ENCODE measurements at places on chromosomes 5 and 9. TPM values are rescaled to one million over a fixed set of nuclear protein-coding genes. Genes with fewer than 3 reads are reported as not detected.

DNA sequence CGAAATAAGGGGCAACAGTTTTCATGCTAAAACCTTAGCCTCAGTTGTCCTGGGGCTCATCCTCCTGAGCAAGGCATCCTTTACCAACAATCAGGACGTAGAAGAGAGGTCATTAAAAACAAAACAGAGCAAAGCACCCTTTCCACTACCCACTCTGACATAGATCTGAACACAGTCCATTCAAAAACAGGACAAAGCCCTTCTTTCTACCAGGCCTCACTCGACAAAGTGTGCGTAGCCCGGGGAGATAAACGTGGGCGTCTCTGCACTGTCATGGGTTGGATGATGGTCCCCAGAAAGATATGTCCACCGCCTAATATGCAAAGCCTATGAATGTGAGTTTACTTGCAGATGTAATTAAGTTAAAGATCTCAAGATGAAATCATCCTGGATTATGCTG is 60.6 kb upstream of the TAS2R1 start:
- no peak for DNase-seq

DNA sequence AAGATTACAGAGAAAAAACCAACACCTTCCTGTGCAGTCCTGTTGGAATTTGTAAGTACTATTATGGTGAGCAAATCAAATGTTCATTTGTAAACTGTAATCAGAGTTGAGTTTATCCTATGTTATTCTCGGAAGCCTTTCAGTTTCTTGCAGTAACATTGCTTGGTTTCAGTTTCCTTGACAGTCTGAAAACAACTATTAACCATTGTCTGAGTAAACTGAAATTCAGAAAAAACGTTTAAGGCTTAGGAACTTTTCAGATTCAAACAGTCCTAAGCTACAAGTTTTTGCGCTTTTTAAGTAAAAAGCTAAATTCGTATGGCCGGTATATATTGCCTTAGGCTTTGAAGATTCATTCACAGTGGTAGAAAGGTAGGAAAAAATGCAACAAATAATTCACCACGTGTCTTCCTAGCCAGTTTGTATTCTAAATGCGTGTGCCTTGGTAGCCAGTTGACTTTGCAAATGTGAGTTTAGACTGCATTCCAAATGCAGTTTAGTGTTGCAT is 2.5 kb downstream of the GPBP1 start:
- no peak for DNase-seq

DNA sequence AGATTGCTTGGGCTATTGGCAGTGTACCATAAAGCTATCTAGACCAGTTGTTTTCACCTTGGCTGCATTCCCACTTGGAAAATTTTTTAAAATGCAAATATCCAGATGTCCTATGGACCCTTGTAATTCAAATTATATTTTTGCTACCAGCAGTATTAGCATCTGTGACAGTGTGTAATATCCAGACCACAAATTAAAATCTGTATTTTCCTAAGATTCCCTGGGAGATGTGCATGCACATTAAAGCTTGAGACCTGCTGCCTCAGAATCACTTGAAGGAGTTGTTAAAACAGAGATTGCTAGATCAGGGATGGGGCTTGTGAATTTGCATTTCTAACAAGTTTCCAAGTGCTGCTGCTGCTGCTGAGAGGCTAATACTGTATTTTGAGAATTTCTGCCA is 381.2 kb upstream of the PDE4D start:
- no peak for DNase-seq

DNA sequence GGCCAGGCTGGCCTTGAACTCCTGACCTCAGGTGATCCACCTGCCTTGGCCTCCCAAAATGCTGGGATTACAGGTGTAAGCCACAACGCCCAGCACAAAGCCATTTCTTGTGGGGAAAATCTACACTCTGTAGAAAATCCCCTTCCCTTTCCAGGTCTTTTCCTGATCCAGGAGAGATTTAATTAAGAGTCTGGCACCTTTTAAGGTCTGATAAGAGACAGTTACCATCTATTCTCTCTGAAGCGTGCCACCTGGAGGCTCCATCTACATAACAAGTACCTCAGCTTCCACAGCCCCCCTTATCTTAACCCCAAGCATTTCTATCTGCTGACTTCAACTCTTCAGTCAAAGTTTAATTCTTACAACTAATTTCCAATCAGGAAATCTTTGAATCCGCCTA is 71.4 kb upstream of the CDK20 start:
- DNase-seq = no peak

DNA sequence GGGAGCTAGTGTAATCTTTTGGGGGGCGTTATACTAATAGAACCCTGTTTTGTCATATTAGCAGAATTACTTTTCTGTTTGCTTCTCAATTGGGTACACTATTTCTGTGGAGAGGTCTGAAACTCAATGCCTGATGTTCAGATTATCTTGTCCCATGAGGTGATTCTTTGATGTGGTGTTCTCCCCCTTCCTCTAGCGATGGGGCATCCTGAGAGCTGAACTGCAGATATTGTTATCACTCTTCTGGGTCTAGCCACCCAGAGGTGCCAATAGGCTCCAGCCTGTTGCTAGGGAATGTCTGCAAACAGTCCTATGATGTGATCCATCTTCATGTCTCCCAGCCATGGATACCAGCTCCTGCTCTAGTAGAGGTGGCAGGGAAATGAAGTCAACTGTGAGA is 233.1 kb upstream of the RASA1 start:
- no peak for DNase-seq

DNA sequence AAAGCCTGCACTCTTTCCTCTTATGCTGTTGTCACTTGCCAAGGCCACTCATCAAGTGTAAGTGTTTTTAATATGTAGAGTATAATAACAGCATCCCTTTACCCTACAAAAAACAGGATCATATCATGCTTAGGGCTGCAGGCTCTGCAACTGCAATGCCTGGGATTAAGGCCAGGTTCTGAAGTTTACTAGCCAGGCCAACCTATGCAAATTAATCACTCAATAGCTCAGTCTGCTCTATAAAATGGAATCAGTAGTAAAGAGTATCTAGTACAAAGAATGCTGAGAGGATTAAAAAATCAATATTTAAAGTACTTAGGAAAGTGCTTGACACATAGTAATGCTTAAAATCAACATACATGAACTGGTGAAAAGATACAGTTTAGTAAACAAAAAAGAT is 253.3 kb downstream of the EDIL3 start:
- no peak for DNase-seq

- DNase-seq = no peak
Observed at GRCh38 chr9:37243588-37244345, 123.4 kb downstream of the ZCCHC7 start.

GRCh38 chr5:32197032-32197431 is 22.9 kb upstream of the GOLPH3 start:
- no peak for DNase-seq

DNA sequence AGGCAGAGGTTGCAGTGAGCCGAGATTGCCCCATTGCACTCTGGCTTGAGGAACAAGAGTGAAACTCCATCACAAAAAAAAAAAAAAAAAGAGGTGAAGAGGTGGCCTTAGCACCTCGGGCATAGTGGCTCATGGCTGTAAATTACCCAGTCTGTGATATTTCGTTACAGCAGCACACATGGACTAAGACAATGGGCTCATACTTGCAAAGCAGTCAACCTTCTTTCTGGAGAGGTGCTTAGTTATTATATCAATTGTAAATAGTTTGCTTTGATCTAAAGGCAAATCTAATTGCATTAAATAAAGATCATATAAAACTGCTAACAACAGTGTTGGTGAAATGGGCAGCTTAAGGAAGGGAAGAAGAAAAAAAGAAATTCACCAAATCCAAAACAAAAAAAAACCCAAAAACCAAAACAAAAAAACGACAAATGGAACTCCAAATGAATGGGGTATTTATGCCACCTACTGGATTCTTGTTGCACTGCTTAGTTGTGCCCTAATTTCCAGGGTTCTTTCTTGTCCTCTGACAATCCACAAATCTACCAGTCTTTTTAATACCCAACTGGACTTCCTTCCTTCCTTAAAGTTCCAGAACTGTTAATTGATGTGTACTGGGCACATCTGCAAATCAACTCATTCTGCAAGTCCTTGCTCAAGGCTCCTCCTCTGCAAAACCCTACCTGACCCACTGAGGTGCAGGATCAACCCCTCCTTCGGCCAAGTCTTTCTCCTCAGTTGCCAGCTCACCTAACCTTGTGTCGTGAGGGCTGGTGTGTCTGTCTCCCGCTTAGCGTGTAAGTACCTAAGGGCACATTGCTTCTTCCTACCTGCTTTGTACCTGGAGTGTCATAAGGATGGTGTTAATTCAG is 35.0 kb upstream of the DMRT1 start:
- peak; percentile 74 for DNase-seq

GRCh38 chr5:141743866-141744272 is 61.8 kb upstream of the ARAP3 start:
- DNase-seq = no peak

GRCh38 chr5:170330568-170331054 is 33.0 kb upstream of the LCP2 start:
- peak; percentile 50 for DNase-seq

GRCh38 chr5:1273745-1274144 is 21.1 kb downstream of the TERT start:
- no peak for DNase-seq

DNA sequence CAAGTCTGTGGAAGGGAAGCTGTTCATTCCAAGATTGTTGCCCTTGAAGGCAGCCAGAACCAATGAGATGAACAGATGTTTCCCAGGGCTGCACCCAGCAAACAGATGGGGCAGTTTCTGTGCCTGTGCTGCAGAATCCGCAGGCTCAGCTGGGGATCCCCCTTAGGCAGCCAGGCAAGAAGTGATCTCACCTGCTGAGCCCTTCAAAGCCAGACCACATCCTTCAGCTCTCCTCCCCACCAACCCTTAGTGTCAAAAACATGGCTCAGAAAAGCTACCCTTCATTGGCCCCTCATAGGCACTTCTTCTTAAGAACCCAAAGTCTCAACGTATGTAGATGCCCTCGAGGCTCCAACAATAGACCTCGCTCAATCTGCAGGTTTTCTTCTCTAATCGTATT is 626.7 kb downstream of the CCDC171 start:
- DNase-seq = no peak

DNA sequence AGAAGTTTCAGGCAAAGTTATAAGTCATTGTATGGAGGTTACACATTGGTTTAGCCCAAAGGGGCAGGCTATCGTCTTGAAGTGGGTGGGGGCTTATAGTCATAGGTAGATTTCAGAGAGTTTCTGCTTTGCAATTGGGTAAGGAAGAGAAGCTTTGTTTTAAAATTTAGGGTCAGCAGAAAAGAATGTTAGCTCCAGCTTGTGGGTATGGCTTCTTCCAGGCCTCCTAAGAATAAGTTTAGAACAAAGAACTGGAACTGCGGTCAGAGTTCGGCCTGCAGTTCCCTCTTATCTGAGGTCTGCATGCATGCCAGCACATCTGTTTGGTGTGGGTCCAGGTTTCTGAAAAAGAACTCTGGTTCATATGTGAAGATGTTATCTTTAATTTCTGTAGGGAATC is 96.1 kb downstream of the CYFIP2 start:
- no peak for DNase-seq

- DNase-seq = no peak
Observed at GRCh38 chr5:52787600-52788504, at the start of the genes ITGA1 and PELO. Gene ITGA1, plus strand, starts transcription at chr5:52787916. Its CDS starts 438 bp downstream, at chr5:52788354. Gene PELO, plus strand, starts transcription at chr5:52787916. Its CDS starts 12,479 bp downstream, at chr5:52800395.

GRCh38 chr9:88521308-88521707 is 13.7 kb upstream of the NXNL2 start:
- DNase-seq = no peak

DNA sequence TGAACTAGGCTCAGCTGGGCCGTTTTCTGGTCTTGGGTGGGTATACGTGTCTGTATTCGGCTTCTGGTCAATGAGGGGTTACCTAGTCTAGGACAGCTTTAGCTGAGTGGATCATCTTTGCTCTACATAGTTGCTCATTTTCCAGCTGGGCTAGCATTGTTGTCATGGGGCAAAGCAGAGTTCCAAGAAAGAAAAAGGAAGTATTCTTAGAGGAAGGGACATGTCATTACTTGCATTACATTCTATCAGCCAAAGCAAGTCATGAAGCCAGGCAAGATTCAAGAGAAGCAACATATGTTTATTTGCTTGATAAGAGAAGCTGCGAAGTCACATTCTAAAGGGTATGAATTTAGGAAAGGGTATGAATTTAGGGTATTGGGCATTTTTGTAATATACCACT is 396.5 kb downstream of the ZNF608 start:
- no peak for DNase-seq

DNA sequence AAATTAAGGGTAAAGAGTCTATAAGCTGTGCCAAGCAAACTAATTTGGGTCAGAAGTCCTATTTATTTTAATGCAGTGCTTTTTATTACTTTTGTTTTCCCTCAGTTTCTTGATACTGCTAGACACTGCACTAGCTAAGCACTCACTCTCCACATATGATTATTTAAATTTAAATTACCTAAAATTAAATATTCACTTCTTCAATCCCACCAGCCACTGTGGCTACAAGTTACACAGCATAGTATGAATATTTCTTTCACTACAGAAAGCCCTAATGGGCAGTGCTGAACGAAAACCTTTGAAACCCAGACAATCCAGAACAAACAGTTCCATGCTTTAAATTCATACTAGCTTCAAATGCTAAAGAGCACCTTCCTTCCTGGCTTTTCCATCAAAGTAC is 23.6 kb downstream of the ABHD17B start:
- no peak for DNase-seq

- DNase-seq = peak; percentile 94
Observed at GRCh38 chr9:132235894-132236661, 74.2 kb downstream of the NTNG2 start.

- no peak for DNase-seq
Observed at GRCh38 chr5:164370841-164371240, 865.4 kb downstream of the MAT2B start.

GRCh38 chr5:177470759-177471536 is 2.5 kb downstream of the DBN1 start:
- DNase-seq = no peak

DNA sequence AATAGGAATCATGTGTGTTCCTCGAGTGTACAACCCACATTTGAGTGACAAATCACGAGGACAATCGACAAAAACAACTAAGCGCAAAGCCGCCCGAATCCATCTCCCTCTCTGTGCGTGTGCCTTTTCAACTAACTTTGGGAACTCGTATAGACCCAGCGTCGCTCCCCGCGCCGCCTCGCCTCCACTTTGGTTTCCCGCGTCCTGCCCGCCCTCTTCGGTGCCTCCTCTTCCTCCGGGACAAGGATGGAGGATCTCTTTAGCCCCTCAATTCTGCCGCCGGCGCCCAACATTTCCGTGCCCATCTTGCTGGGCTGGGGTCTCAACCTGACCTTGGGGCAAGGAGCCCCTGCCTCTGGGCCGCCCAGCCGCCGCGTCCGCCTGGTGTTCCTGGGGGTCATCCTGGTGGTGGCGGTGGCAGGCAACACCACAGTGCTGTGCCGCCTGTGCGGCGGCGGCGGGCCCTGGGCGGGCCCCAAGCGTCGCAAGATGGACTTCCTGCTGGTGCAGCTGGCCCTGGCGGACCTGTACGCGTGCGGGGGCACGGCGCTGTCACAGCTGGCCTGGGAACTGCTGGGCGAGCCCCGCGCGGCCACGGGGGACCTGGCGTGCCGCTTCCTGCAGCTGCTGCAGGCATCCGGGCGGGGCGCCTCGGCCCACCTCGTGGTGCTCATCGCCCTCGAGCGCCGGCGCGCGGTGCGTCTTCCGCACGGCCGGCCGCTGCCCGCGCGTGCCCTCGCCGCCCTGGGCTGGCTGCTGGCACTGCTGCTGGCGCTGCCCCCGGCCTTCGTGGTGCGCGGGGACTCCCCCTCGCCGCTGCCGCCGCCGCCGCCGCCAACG is at the start of gene GPR150:
GPR150 (plus strand) TSS at position 58 of the 840 bp plus-strand sequence; CDS start at position 247, 189 bp downstream.
- peak; percentile 66 for DNase-seq

SPEF2 gene
- total RNA-seq = not detected

AIF1L gene
- total RNA-seq = not detected

C5orf58 gene
- not detected for total RNA-seq

FOXI1 gene
- total RNA-seq = not detected

CNTNAP3 gene
- total RNA-seq = not detected

ARL14EPL gene
- total RNA-seq = not detected

OLFML2A gene
- total RNA-seq = not detected

BTNL8 gene
- total RNA-seq = not detected

PDGFRB gene
- not detected for total RNA-seq

CCDC192 gene
- not detected for total RNA-seq

EMB gene
- total RNA-seq = 166 TPM

CCDC180 gene
- 8.6 TPM for total RNA-seq

Measured in Karpas-422 (cell line).